ENCODE measurements at places on chromosomes 2 and 18.

GRCh38 chr18:59959073-59959472 lies 59.3 kb downstream of the PMAIP1 start:
- DNase-seq, result no peak

- DNase-seq, result peak; percentile 59
These were observed 62.3 kb downstream of the SOWAHC start for GRCh38 chr2:109676346-109676902.

DNA sequence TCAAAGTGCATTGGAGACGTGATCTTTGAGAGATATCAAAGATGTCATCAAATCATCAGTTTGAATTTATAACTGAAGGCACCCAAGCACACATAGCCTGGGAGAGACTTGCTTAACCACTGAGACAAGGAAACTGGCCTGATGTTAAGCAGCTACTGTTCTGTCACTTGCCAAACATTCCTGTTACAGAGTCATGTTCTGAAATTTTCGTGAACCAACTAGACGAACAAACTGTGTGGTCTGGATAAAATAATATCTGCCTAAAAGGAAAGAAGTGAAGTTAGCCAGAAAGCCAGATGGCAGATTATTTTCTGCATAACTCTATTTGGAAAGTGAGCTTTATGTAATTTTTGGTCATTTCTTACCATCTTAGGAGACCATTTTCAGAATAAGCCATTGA lies 51.4 kb downstream of the SPATS2L start:
- DNase-seq, result no peak

- no peak for DNase-seq
These were observed 34.0 kb downstream of the BIN1 start for GRCh38 chr2:127072970-127073369.

- DNase-seq, result no peak
These were observed 15.3 kb upstream of the FN1 start for GRCh38 chr2:215451012-215451756.

DNA sequence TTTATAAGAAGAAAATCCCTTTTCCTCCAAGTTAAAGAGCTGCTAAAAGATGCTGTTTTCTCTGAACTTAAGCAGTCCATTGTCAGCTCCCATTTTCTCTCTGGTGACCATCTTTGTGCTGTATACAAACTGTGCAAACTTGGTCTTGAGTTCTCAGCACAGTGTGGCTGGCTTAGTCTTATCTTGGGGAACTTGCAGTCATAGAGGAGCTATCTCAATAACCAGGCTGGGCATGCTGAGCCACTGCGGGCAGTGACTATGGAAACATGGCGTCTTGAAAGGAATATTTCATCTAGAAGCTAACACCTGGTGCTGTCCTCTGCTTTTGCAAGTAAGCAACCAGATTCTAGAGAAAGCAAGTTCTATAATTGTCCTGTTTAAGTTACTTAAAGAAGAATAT lies 1334.4 kb upstream of the CELF4 start:
- DNase-seq, result no peak

GRCh38 chr18:63185984-63186383 lies 133.6 kb downstream of the BCL2 start:
- no peak for DNase-seq

GRCh38 chr2:172135446-172135845 lies 32.7 kb upstream of the DLX2 start:
- no peak for DNase-seq

DNA sequence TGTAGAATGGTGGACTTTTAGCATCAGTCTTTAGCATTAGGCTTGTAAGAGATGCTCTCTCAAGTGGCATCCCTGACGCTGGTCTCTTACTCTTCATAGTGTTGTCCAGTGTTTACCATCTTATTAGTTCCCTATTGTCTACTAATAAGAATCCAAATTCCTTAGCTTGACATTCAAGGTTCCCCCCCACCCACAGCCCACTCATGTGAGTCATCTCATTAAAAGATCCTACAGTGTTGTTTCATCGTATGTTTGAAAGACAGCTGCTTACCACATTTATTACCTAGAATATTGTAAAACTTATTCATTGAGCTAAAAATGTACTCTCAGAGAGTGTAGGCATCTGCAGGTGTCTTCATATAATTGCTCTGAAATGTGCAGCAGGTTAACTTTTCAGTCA lies 28.5 kb downstream of the EIF5B start:
- DNase-seq, result no peak

- DNase-seq, result no peak
These were observed 53.1 kb downstream of the TMEM17 start for GRCh38 chr2:62452701-62453454.

- DNase-seq, result peak; percentile 83
These were observed 42.0 kb downstream of the ZFP36L2 start for GRCh38 chr2:43184339-43184895.

- peak; percentile 96 for DNase-seq
These were observed at the start of gene ZFP36L2 for GRCh38 chr2:43226558-43226954. Gene ZFP36L2, minus strand, starts transcription at chr2:43226606. Its CDS starts 291 bp downstream, at chr2:43226315.

DNA sequence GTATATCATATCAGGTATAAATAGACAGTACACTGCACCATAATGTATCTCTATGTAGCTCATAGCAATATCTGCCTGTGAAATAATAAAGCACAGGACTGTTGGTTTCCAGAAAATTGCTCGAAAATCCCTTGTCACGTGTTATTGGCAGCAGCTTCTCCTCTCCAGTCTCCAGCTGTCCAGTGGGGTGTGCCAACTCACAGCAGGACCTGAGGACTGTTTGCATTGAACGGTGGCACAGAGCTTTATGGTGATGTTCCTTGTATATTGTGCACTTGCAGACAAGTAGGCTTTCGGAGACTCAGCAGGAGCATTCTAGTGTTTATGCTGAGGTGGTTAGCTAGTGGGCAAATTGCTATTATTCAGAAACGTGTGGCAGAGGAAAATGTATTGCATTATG lies 182.2 kb upstream of the ATP5MC3 start:
- DNase-seq, result no peak

DNA sequence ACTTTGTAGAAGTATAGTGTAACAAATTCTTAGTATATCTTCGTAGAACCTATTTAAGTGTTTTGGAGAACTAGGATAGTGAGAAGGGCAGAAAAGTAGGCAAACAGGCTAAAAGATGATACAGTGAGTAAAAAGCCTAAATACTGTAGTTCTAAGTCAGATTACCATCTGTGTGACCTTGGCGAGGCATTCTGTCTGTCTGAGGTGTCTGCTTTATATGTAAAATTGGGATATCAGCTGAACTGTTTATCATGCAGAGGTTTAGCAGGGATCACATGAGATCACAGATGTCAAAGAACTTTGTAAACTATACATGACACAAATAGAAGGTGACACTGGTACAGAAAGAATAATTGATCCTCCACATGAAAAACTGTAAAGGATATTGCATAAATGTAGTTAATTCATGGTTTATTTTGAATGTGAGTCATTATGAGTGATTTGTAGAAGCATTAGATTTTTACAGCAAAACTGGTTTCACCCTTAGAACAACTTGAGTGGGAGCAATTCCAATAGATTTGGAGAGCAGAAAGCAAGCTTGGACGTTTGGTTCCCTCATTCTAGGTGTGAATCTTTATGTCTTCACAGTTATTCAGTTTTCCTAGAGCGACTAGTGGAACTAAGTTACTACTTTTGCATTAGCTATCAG lies 41.9 kb downstream of the TAF1B start:
- DNase-seq, result no peak

DNA sequence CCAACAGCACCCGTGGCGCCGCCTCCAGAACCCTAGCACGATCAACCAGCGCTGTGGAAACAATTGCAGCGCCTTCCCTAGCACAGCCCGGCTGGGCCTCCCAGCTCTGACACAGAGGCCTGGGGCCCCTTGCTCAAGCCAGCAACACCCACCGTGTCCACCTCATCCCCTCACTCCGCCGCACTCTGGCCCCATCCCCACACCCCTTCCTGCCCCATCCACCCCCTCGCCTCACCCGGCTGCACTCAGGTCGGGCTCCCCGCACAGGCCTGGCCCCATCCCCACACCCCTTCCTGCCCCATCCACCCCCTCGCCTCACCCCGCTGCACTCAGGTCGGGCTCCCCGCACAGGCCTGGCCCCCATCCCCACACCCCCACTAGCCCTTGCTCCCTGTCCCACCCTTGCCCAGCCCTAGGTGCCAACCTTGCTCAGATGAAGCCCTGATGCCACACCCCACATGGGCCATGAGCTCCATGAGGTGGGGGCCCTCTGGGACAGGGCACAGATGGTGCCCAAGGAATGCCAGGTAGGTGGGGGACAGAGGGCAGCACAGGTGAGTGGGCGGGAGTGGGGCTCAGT lies 28.7 kb downstream of the KIF1A start:
- DNase-seq, result no peak

DNA sequence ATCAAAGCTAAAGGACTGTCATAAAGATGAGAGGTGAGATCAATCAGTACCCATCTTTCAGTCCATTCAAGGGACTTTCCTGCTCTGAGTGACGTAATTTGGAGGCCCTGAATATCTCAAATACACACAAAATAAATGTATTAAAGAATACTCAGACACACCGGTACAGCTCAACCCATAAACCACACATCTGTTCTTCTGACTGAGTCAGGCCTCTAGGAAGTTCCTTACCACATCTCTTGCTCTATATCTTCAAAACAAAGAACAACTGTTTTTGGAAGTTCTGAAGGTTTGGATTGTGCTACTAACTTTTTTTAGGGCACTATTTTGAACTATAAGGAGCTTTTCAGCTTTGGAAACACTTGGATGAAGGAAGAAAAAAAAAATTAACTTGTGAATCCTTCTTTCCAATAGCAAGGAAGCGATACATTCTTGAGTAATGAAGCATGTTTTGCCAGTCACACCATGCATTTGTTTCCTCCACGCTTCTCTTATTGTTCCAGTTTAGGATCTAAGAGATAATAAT lies 866.5 kb upstream of the VRK2 start:
- no peak for DNase-seq

DNA sequence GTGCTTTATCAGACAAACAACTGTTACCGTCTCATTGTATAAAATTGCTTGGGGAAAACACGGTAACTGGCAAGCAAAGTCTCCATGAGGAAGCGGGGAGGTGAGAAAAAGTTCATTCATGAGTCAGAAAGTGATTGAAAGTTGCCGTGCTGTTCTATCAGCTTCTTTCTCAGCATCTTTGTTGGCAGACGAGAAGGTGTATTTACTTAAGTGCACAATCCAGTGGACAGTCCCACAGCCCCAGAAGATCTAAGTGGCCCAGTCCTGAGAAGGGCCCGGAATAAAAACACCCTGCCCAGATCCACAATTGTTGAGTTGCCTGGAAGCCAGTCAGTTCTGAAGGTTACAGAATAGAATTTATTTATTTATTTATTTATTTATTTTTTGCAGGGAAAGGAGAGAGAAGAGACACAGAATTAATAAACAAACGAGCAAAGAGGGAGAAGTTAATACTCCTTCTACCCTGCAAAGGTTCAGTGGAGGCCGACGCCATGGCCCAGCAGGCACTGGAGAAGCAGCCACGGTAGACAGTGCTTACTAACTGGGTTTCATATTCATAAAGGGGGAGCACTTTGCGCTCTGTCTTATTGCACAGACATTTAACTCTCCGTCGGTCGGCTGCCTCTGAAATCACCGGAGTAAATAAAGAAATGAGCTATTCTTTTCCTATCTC lies 676.0 kb upstream of the SALL3 start:
- DNase-seq, result no peak

GRCh38 chr18:72672364-72673184 lies 128.4 kb upstream of the CBLN2 start:
- DNase-seq, result no peak

DNA sequence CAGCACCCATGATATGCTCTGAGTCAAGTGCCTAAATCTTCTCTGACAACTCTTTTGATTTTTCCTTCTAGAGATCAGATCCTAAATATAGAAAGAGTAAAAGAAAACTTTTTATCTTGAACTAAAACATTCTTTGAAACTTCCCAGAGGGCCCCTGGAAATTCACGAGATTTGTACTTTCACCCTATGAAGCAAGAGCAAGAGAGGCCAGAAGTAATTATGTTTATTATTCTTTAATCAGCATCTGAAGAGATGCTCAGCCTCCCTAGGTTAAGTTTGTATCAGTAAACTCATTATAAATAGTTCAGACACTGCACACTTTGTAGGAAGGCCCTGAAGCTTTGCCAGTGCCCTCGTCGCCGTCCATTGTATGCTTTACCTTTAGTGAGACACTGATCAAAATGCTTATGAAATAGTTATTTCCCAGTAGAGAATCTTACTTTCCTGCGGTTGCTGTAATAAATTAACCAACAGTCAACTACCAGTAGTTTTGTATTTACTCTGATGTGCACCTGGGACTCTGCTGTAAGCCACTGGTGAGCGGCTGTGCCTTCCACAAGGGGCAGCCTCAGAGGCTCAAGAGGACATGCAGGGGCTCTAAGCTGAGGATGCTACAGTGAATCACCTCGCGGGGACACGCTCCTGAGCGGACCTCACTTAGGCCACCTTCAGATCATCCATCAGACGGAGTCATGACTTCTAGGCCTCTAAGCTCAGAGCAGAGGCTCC lies 71.9 kb downstream of the BIN1 start:
- peak; percentile 55 for DNase-seq

DNA sequence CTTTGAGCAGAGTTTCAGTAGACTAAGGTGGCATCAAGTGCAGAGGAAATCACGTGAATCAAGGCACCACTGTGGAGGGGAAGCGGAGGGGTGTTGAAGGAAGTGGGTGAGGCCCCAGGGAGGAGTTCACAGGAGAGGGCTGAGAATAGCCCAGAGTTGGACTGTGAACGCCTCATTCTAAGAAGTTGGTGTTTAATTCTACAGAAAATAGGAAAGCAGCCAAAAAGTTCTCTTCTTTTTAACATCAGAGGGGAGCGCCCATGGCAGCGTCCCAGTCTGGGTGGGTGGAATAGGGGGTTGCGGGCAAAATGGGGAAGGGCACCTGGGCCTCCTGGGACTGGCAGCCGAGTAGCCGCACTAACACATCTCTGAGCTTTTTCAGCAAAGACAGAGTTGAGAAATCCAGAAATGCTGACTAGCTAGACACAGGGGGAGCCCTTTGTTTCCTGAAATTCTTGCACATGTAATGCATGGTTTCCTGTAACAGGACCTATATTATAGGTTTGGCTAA lies 97.0 kb downstream of the NEB start:
- no peak for DNase-seq

GRCh38 chr2:226337941-226338600 lies 461.5 kb downstream of the IRS1 start:
- no peak for DNase-seq

DNA sequence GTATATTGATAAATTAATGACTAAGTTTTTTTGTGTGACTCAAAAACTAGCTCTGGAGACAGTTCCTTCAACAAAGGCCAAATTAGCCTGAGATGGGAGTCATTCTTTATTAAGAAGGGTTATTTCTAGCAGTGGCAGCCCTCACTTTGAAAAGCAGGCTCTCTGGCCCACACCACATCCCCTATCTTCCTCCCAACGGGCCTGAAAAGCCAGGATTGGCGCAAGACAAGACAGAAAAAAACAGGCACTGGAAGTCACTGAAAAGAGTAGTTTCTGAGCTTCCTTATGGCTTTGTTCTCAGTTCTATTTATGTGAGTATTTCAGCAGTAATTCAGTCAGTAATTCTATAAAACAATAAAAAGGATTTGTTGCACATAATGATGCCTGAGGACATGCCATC lies 149.0 kb downstream of the LAMA3 start:
- no peak for DNase-seq

GRCh38 chr18:9608728-9609127 lies 5.6 kb downstream of the PPP4R1 start:
- no peak for DNase-seq

- no peak for DNase-seq
These were observed 77.4 kb upstream of the LDLRAD4 start for GRCh38 chr18:13141209-13141608.

GRCh38 chr2:74778381-74779264 lies 55.3 kb upstream of the HK2 start:
- DNase-seq, result peak; percentile 79

Measured in islet precursor cell (in vitro differentiated cells).